ENCODE measurements at places on chromosomes 7 and 10.

- no peak for DNase-seq
Measured at GRCh38 chr10:96341219-96342182, 17.3 kb downstream of the OPALIN start.

DNA sequence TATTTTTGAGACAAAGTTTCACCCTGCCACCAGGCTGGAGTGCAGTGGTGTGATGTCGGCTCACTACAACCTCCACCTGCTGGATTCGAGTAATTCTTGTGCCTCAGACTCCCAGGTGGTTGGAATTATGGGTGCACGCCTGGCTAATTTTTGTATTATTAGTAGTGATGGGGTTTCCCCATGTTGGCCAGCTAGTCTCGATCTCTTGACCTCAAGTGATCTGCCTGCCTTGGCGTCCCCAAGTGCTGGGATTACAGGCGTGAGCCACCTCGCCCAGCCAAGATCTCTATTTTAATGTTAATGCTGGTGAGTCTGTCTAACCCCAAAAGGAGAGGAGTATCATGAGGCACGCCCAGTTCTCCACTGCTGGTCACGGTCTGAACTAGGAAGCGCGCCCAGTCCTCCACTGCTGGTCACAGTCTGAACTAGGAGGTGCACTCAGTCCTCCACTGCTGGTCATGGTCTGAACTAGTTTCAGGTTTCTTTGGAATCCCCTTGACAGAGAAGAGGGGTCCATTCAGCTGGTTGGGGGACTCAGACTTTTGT, 5.6 kb upstream of the LRRC27 start:
- DNase-seq = no peak

DNA sequence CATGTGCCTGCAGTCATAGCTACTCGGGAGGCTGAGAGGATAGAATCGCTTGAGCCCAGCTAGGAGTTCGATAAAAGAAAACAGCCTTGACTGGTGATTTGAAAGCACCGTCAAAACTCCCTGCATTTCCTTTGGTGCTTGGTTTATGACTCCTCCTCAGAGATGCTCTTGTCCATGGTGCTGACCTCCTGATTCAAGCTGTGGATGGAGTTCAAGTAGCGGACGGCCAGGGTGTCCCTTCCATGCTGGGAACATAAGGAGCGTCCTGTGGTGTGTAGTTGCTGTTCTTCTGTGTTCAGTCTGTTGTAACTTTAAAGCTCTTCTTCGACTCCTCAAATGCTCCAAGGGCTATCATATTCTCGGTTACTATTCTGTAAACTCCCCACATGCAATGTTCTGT, 382.5 kb upstream of the KIAA1217 start:
- no peak for DNase-seq

DNA sequence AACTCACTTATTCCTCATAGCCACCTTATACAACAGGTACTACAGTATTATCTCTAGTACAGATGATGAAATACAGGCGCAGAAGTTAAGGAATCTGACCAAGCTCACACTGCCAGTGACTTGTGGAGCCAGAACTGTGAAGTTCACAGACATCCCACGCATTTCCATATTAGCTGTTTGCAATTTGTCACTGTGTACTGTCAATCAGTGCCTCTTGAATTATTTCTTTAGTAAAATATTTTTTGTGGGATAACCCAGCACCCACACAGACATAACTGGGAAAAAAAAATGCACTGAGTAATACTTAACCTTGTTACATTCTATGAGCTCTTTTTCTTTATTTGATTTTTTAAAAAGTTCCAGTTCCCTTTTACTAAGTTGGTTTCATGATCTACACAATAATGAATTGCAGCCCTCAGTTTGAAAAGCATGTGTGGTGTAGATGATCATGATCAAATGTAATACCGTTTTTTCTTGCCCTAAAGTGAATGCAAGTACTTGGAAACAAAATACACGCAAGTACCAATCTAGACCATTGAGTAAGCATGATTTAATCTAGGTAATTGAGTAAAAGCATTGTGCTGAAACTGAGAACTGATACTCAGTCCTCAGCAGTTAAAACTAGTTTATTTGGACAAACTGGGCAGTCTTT, 14.1 kb downstream of the CUL1 start:
- DNase-seq = no peak

GRCh38 chr10:132391676-132392020, 5.4 kb upstream of the PWWP2B start:
- DNase-seq = no peak

- DNase-seq = no peak
Measured at GRCh38 chr7:112990624-112991023, 96.0 kb downstream of the GPR85 start.

GRCh38 chr7:1311406-1312135, 78.9 kb downstream of the UNCX start:
- no peak for DNase-seq

DNA sequence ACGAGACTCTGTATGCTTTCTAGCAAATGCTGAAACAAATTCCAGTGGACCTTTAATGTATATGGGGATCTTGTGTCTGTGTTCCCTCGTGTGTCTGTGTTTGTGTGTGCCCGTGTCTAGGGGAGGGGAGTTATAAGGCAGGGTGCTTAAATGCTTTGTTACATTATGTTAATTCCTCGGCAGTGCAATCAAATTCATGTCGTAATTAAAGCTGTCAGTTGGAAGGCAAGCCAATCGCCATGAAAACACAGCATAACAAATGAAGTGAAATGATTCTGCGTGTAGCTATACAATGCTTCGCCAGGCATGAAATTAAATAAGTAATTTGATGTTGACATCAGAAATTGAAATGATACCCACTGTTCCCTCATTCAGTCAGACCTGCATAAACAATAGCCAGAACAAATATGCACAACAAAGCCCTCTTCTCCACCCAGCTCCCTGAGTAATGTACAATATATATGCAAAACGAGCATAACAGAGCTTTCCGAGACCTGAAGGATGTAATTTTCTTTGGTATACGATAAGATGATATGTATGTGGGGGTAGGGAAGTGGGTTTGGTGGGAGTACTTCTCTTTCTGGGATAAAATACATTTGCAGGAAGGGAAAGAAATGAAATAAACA, 534.1 kb downstream of the AUTS2 start:
- no peak for DNase-seq

DNA sequence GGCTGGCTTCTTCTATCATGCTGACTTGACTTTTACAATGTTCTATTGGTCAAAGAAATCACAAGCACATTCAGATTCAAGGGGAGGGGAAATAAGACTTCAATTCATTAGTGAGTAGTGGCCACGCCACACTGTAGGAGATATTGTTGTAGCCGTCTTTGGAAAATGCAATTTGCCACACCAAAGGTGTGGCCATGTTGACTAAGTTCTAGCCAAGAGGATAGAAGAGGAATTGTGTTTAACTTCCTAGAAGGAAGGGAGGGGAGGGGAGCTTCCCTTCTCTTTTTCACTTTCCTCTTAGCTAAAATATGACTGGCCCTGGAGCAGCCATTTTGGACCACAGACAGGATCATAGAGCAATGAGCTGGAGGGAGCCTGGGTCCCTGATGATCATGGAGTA, 3.4 kb upstream of the PRKAR2B start:
- DNase-seq = no peak

GRCh38 chr10:8435186-8436055, 380.9 kb downstream of the GATA3 start:
- DNase-seq = no peak

DNA sequence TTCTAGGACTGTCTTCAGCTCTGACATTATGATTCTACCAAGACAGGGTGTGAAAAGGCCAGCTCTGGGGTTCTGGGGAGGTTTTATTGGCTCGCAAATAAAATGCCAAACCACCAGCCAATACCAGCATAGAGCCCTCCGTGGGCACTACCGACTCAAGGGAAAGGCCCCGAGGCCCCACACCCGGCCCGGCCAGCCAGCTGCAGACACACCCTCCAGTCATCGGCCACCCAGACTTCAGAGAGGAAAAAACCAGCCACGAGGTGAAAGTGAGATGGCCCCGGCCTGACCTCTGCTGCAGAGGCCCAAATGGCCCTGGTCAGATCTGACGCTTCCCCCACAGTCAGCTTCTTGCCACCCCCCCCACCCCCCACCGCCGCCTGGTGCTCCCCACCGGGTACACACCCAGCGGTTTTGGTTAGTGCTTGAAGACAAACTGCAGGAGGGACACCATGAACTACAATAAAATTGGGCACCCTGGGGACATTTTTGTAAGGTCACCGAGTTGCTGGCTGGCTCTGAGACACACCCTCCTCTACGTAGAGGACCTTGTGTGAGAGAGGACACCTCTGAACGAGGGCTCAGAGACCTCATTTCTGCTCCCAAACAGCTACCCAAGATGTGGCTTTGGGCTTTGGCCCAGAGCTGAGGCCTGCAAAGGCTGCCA, 79.9 kb downstream of the PRKAG2 start:
- DNase-seq = no peak

- DNase-seq = no peak
Measured at GRCh38 chr7:98186452-98187137, 24.6 kb upstream of the BHLHA15 start.

DNA sequence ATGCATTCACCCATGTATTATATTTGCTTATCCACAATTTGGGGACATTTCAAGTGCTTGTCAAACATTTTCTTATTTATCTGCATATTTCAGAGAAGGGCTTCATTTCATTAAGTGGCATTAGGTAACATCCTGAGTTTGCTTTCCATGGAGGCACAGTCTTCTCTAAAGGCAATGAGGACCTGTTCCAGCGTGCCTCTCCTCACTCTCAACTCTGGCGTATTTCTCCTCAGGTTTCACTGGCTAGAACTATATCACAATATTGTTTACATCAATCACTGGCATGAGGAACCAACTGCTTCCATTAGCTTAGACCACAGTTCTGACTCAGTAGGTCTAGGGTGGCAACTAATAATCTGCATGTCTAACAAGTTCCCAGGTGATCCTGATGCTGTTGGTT, 177.2 kb downstream of the TAX1BP1 start:
- DNase-seq = no peak

DNA sequence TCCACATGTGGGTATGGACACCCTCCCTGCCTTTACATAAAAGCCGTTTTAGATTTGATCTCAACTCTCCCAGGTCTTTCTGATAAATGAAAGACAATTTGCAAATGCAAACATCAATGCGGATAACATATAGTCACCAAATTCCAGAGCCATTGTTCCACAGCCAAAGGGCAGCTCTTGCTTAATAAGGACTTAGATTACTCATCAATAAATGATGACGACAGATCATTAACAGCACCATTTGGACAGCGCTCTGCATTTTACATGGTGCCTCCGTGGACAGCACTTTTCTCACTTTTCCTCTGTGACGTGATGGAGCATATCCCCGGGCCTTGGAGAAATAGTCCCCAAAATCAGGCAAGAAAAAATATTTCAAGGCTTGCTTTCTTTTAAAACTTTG, 370.3 kb upstream of the CELF2 start:
- DNase-seq = no peak

DNA sequence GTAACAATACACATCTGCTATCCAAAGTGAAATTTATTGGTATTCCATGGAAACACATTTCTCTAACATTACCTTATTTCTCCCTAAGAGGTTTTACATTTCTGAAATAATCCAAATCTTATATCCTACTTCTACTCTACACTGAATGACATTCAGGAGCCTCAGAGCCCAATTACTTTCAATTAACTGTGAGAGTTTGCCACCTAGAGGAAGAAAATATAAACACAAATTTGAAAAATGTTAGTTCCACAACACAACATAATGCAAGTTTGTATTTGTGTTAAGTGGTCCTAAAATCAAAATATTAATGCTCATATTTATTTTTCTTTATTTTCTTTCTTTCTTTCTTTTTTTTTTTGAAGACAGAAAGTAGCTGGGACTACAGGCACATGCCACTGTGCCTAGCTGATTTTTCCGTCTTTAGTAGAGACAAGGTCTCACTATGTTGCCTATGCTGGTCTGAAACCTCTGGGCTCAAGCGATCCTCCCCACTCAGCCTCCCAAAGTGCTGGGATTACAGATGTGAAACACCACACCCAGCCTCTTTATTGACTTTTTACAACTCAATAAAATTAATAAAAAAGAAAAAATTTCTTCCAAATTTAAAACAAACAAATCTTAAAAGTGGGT, 46.0 kb downstream of the ATAD1 start:
- DNase-seq = no peak

All from HS-5 (cell line).